ENCODE measurements at places on chromosomes 2 and 18.

GRCh38 chr2:149093579-149093978, 55.1 kb downstream of the LYPD6B start:
- no peak for DNase-seq

GRCh38 chr2:8526403-8526696, 155.5 kb upstream of the ID2 start:
- no peak for DNase-seq

DNA sequence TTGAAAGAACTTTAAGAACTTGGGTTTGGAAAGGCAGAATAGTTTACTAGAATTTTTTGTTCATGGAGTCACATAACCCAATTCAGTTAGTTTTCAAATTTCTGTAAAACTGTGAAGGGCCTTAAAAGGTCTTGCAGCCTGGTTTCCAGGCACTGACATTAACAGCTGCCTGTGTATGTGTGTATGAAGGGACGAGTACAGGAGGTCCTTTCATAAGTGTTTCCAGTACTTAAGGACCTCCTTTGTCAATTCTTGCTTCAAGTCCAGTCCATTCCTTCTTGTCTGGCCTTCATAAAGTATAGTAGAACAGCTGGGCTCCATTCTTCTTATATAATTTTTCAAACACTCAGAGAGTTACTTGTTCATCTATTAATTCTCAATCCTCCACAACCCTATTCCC, 136.5 kb downstream of the NR4A2 start:
- DNase-seq: no peak

DNA sequence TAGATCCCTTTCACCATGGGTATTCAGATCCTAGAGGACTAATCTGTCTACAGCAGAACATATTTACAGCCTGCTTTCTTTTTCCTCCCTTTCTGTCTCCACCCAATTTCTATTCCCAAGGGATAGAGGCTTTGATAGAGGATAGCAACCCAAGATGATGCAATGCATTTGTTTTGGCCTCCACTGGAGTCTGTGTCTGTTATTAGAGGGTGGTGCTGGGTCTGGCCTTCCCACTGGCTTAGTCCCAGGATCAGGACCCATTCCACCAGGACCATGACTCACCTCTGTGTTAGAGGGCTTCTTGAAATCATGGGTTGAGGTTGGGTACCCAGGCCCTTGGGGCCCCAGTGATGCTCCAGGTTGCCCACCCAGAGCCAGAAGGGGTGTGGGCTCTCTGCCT, 239.7 kb upstream of the TNP1 start:
- DNase-seq: no peak

GRCh38 chr18:76255070-76255683, 239.9 kb downstream of the ZNF516 start:
- DNase-seq: no peak

- DNase-seq: no peak
Measured at GRCh38 chr2:43412114-43412753, 183.6 kb downstream of the THADA start.

GRCh38 chr18:50880119-50880465, 1.2 kb downstream of the ME2 start:
- DNase-seq: peak; percentile 4

DNA sequence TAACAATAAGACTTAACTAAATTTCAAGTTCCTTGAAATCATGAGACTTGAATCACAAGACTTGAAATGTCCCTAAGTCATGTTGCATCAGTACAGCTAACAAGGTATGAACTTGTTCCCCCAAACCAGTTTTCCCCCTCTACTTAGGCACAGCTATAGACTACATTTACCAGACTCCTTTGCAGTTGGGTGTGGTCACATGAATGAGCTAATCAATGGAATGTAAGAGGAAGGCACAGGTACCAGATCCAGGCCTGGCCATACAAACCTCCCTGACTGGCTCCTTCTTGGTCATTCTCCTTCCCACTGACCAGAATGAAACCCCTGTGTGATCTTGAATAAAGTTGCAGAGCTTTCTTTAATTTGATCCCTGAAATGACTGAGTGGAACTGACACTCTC, 77.8 kb downstream of the DNER start:
- DNase-seq: no peak

DNA sequence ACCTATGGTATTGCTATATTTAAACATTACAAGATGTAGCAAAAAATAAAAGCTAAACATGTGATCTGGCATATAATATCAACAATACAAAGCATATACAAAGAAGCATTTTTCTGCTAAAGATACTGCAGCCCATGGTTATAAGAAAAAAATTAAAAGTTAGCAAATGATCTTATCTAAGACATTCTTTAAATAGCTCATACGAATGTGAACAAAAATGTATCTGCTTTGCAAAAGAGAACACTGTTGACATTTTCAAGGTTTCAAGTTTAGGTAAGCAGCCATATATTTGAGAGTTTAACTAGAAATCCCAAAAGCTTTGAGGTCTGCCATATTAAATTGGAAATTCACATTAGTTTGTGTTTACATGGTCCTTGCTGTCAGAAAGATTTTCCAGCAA, 301.0 kb upstream of the SLC39A10 start:
- no peak for DNase-seq

GRCh38 chr18:52903857-52904256, 563.9 kb downstream of the DCC start:
- DNase-seq: peak; percentile 18

DNA sequence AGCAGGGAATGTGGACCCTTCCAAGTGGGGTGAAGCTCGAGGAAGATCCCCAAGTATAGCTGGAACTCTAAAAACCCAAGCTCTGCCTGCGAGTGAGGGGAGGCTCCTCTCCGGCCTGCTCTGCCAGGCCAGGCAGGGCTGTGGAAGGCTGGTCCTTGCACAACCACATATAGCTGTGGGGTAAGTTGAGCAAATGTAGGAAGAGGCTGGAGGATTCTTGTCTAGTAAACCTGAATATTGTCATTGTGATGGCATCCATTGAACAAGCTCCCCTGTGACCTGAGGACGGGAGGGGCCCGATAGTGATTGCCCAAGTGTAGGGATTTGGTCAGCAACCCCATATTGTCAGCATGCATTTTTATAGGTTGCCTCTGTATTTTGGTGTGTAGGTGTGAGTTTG, 103.0 kb downstream of the ACKR3 start:
- DNase-seq: no peak

DNA sequence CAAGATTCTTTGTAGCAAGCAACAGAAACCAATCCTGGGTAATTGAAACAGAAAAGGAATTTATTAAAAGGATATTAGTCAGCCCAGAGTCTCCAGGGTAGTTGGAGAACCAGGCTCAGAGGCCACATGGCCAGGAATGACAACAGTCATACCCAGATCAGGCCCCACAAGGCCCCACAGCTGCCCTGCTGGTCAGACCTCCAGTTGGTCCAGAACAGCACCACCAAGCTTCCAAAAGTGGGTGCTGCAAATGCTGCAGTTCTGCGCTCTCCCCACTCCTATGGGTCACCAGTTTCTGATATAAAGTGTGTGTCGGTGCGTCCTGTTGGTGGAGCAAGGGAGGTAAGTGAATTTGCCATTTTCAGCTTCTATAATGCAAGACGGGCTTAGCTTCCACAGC, 29.9 kb downstream of the KLHL29 start:
- no peak for DNase-seq

DNA sequence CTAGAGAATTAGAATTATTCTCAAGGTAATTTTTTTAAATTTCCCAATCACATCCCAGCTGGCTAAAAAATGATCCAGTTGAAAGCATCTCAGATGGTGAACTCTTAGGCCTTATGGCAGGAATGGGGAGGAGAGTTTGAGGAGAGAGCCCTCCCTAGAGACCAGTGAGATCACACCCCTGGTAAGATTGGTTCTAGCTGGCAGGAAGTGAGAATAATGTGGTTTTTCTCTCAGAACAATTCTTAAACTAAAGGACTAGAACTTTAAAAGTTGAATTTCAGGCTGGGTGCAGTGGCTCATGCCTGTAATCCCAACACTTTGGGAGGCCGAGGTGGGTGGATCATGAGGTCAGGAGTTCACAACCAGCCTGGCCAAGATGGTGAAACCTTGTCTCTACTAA, 120.2 kb downstream of the MYO3B start:
- no peak for DNase-seq

- DNase-seq: no peak
Measured at GRCh38 chr2:70125498-70125898, 38.2 kb downstream of the PCBP1 start.

DNA sequence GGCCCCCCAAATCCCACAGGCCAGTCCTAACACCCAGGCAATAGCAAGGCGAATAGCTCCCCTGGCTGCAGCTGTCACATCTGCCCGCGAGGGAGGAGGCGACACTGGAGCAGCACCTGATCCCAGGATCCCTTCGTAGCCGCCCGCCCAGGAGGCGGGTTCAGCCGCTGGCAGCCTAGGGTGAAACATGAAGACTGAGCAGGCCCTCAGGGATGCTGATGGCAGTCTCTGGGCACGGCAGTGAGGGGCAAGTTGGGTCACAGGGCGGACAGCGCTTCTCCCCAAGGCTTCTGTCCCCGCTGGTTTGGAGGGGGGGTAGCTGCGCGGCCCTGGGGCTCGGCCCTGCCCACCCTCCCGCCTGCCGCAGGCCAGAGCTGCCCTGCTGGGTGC, 1.9 kb downstream of the DNMT3A start:
- DNase-seq: no peak

- DNase-seq: no peak
Measured at GRCh38 chr18:23718243-23718720, 29.0 kb downstream of the LAMA3 start.

DNA sequence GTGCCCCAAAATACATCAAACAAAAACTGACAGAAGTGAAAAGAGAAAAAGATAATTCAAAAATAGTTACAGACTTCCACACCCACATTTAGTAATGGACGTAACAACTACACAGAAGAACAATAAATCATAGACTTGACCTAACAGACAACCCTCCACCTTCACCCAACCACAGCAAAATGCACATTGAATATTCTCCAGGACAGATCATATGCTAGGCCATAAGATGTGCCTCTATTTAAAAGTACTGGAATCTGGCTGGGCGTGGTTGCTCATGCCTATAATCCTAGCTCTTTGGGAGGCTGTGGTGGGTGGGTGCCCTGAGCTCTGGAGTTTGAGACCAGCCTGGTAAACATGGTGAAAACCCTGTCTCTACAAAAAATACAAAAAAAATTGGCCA, 20.0 kb downstream of the SLC66A2 start:
- DNase-seq: no peak

DNA sequence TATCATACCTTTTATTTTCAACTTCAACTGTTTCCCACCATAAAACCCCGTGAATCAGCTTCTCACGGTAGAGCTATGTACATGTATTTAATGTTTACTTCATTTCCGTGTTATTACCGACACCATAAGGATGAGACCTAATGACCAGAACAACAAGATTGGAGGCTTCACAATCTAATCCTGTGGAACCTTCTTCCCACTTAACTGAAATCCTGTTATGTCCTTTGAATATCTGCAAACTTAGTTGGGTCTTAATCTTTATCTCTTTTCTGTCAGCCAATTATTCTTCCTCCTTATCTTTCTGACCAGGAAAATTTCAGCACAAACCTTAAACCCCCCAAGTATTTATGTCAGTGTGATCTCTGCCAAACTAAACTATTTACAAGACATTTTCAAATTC, 214.4 kb downstream of the TMX3 start:
- DNase-seq: no peak

DNA sequence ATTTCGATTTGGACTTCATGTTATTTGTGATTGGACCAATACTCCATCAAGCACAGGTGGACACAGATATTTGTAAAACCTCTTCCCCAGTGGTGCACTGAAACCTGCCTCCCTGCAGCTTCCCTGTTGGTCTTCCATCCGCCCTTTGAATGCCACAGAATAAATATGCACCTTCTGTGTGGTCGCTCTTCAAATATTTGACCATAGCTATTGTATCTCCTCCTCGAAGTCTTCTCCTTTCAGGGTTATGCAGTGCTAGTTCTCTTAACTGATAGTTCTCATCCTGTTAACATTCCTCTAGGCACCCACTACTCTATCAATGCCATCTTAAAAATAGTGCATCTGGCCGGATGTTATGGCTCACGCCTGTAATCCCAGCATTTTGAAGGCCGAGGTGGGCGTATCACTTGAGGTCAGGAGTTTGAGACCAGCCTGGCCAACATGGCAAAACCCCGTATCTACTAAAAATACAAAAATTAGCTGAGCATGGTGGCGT, 12.5 kb downstream of the SPATS2L start:
- DNase-seq: no peak

DNA sequence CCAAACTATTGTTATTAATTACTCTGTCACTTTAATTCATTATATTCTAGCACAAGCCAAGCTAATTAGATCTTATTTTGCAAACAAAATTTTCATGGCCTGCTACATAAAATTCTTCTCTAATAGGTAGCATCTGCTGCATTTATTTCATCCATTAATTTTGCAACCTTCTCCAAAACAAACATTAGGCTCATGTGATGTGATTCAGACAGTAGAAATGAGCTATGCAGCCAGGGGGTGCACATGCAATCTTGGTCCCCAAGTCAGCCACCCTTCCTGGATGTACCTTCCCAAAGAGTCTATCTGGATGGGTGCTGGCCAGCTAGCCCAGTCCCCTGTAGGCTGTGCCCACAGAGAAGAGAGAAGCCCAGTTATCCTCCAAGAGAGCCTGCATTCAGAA, 242.1 kb upstream of the OSR1 start:
- no peak for DNase-seq

DNA sequence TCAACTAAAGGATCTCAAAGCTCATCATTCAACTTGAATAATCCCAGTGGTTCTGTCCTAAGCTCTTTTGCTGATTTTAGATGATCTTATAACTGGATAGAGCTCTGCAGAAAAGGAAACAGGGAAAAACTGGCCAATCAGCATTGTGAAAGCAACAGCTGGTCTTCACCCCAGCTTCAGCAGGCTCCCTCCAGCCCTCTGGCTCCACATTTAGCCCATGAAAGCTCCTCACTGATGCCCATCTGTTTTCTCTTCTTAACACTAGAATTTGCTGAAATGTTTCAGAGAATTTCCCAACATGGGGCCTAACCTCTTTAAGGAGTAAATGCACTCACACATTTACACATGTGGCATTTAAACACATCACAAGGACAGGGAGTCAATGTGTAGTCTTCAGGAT, 223.3 kb downstream of the CNTNAP5 start:
- no peak for DNase-seq

DNA sequence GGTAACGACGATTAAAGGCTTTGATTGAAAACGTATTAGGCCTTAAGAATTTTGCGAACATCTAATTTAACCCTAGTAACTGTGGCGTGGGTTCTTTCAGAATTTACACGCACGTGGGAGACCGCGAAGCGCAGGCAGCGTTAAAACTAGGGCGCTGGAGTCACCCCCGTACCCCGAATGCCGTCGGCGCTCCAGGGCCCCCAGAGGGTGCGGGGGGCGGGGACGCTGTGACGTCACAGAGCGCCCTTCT, 673 bp upstream of the SMCHD1 start:
- DNase-seq: peak; percentile 71

All from muscle of arm (tissue), 14 donors.